Eye (tissue), 1 donor: ENCODE measurements at places on chromosomes 13 and 19.

GRCh38 chr13:82687884-82688283 is 1194.4 kb downstream of the SLITRK1 start:
- DNase-seq = no peak

DNA sequence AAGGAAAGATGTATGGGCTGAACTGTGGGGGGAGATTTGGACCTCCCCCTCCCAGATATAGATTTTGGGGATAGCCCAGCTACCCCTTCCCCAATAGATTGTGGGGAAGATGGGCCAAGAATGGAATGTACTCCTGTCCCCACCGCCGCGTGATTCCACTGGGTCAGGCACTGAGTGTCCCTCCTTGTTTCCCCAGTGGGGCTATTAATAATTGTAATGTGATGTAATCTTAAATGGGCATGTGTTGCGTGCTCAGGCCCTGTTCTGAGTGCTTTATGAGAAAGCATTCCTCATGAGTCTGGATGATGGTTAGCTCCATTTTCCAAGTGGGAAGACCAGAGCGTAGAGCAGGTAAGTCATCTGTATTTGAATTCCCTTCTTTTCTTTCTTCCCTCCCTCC is 1.4 kb downstream of the PSMD8 start:
- DNase-seq = no peak

- DNase-seq = no peak
Observed at GRCh38 chr19:604355-604754, 14.7 kb downstream of the HCN2 start.

DNA sequence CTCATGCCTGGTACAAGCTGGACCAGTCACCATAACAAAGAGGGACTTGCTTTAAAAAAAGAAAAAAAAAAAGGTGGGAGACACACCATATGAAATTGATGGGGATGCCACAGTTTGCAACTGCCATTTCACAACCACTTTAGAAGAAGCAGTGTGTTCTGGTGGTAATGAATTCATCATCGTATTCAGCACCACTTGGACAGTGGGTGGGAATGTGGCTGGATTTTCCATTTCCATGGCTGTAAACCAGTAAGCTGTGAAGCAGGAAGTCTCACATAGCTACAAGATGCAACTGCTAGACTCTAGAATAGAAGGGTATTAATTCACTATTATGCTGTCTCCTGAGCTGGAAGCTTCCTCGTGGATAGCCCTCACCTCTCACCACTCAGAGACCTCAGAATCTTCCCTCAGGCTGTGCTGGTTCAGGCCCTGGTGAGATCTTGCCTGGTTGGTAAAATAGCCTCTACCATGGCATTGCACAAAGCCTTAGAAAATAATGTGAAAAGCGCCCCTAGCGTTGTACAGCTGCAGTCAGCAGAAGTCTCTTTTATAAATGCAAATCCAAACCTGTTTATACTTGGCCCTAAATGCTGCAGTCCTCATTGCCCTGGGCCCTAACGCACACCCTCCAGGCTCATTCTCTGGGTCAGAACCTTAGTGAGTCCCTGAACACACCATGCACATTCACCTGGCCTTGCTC is 150.7 kb downstream of the KCTD15 start:
- DNase-seq = peak; percentile 2

DNA sequence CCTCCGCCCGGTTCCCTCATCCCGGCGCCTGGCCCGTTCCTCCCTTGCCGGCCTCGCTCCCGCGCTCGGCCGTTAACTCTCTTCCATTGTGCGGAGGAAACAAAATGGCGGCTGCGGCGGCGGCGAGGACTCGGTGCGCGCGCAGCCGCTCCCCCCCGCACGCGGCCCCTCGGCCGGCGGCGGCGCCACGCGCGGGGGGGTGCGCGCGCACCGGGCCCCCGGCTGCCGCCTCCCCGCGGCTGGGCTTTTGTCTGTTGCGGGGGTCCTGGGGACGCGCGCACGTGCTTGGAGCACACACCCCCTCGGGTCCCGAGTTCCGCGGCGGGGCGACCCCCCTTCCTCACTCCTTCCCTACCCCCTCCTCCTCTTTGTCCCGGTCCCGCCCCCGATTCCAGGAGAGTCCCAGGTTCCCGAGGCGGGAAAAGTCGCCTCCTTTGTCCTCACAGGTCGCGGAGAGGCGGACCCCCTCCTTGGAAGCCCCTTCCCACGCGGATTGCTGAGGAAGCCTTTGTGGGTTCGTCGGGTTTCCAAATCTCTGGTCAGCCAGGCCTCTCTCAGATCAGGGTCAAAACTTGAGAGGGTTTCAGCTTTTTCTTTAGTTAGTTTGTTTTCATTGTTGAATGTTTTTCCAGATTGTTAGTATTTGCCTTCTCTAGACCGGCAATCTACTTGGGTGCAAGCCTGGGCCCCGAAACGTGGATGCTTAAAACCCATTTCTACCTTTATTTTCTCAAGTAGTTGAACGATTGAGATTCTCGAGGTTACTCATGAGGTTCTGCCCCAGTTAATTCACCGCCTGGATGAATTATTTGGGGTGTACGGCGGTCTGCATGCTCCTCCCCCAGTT is 687 bp downstream of the ILF3 start:
- peak; percentile 83 for DNase-seq

DNA sequence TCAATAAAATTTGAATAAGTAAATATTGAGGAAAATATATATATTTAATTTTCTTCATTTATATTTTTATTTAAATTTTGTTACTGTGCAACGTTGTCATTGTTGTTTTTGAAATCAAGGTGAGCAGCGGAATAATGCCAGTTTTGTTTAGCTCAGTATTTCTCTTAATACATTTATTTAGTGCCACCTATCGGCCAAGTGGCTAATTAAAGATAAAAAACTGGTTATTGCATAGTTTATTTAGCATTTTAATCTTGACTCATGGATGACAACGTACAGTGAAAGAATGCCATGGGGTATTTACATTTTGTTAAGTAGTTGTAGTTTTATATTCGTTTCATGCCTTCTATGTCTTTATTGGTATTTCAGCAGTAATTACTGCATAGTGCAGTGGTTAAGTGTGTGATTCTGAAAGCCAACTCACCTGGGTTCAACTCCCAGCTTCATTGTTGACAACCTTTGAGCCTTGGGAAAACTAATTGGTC is 265.9 kb downstream of the MYO16 start:
- peak; percentile 75 for DNase-seq

DNA sequence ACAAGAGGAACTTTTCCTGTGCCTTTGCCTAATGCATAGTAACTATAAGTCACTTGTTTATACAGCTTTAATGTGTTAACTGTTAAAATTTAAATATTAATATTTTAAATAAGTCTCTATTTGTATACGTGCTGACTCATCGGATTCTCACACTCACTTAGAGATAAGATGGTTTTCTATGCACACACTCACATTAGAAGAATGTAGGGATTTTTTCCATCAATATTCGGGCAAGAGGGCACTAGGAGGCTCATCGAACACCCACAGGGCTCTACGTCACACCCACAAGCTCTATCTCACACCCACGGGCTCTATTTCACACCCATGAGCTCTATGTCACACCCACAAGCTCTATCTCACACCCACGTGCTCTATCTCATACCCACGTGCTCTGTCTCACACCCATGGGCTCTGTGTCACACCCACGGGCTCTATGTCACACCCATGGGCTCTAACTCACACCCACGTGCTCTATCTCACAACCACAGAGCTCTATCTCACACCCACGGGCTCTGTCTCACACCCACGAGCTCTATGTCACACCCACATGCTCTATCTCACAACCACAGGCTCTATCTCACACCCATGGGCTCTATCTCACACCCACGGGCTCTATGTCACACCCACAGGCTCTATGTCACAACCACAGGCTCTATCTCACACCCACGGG is 73.4 kb downstream of the COL4A2 start:
- DNase-seq = no peak

DNA sequence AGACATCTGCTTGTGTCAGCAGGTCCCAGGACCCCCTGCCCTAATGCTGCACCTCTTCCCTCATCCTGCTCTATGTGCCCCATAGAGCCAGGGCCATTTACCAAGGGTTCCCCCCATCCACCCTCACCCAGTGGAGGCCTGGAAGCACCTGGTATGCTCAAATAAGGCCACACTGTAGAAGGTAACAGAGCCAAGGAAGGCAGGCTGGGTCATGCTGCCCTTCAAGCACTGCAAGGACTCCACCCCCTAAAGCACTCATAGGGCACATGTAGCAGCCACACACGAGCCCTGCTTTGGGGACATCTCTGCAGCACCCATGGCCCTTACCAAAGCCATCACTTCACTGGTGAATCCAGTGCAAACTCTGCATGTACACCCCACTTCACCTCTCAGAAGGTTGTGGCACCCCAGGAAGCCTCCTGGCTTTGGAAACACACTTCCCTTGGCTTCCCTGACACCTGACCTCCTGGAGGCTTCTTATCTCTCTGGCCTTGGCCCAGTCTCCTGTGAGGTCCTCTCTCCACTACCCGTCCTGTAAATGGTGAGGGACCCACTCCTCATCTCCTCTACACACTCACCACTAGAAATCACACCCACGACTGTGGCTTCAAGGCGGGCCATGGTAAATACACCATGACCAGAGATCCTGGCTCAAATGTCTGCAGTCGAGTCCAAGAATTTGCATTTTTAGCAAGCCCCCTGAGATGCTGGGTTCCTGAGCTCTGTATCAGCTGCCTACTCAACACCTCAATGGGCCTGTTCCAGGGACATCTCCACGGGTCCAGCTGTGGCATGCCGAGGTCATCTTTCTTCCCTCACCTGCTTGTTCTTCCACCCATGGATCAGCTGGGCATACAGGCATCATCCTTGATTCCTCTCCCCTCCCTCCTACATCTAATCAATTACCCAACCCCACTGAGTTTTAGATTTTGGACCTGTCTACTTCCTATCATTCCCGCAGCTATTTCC is 80.9 kb upstream of the DOCK9 start:
- DNase-seq = no peak

DNA sequence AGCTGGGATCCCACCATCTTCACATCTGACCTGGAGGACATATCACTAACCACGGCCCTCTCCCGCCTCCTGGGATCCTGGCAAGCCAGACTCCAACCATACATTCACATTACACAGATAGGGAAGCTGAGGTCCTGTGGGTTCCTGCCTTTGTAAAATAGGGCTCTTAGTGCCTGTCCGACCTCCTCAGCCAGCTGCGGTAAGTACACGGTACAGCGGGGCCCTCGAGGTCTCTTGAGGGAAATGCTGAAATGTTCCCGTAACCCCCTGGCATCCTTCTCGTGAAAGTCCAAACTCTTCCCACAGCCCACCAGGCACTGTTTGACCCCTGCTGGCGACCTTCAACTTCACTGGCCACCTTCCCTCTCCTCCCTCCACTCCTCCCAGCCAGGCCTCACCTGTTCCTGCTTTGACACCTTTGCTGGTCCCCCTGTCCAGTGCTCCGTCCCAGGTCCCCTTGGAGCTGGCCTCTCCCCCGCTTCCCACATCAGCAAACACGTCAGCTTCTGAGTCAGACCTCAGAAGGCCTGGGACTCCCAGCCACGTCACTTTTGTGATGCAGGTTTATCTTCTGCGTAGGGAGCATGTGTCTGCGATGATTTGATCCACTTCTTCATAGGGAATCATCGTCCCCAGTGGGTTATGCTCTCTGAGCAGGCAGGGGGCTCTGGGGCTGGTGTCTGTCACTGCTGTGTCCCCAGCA is 8.8 kb upstream of the GNG7 start:
- DNase-seq = no peak
